ENCODE measurements at places on chromosomes 12 and 14.

GRCh38 chr14:75917946-75918335 lies 63.9 kb downstream of the TGFB3 start:
- no peaks in the 10 kb centered on the region for H3K27me3 ChIP-seq
- H3K27ac ChIP-seq, result no peak overlapping the region
- peaks cover 16% of the 10 kb centered on the region for H3K36me3 ChIP-seq
- no peak overlapping the region for H3K4me3 ChIP-seq
- no peak for DNase-seq
- H3K4me1 ChIP-seq, result peaks cover 19% of the 10 kb centered on the region

DNA sequence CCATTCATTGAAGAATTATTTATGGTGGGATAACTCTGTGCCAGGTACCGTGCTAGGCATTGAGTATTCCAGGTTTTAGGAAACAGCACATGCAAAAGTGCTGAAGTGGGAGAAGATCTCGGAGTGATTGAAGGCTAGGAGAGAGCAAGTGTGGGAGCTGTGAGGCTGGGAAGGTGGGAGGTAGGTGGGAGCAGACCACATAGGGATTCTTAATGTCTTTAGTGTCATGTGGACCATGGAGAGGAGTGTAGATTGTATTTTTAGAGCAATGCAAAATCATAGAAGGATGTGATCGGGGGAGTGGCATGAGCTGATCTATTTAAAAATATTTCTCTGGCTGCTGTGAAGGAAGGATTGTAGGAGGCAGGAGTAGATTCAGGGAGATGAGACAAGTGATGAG lies 5.4 kb downstream of the PTPN11 start:
- no peak for DNase-seq
- peaks cover 24% of the 10 kb centered on the region for H3K4me1 ChIP-seq
- H3K27ac ChIP-seq, result peak overlapping the region; percentile 8
- no peak overlapping the region for H3K4me3 ChIP-seq
- H3K36me3 ChIP-seq, result no peaks in the 10 kb centered on the region

GRCh38 chr12:129071362-129071761 lies 218.1 kb downstream of the GLT1D1 start:
- no peak overlapping the region for H3K27ac ChIP-seq
- no peak overlapping the region for H3K4me3 ChIP-seq
- no peaks in the 10 kb centered on the region for H3K4me1 ChIP-seq
- H3K27me3 ChIP-seq, result peaks cover 22% of the 10 kb centered on the region

DNA sequence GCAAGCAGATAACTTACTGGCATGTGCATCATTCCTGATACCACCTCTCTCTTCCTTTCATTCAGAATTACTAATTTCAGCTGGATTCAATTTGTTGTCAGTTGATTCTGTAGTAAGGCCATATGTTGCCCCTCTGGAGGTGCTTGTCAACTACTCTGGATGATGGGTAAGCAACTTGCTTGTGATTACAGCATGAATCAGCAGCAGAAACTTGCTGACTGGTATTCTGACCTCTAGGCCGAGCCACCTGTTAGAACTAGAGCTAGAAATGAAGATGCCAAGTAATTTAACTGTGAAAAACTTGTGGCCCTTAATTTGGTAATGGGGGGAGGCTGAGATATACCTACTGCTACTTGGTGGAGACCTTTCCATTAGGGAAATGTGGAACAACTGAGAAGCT lies 5.1 kb downstream of the RNF10 start:
- H3K27me3 ChIP-seq, result no peaks in the 10 kb centered on the region
- peaks cover 47% of the 10 kb centered on the region for H3K4me1 ChIP-seq
- H3K36me3 ChIP-seq, result peaks cover 3% of the 10 kb centered on the region

DNA sequence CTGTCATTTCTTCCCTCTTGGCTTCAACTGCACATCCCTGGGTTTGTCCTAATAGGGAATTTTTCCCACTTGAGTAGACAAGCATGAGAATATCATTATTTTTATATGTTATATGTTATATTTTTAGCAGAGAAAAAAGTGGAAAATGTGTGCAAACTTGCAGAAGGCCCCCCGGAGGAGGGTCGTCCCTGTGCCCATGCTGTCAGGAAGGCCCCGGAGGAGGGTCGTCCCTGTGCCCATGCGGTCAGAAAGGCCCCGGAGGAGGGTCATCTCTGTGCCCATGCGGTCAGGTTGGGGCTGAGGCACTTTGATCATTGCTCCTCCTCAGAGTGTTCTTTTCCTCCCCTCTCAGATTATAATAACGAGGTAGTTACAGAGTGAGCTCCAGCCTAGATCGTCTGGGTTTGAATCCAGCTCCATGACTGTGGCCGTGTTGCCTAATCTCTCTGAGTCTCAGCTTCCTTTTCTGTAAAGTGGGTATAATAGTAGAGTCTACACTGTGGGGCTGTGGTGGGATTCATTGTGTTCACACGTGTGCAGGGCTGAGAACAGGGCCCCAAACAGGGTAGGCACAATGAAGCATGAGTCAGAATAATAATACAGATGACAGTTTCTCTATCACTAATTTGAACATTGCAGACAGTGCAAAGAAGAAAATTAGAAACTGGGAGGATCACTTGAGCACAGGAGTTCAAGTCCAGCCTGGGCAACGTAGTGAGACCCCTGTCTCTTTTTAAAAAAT lies 33.4 kb downstream of the ELK3 start:
- H3K27me3 ChIP-seq, result no peaks in the 10 kb centered on the region
- DNase-seq, result no peak
- H3K4me3 ChIP-seq, result no peak overlapping the region
- peaks cover 26% of the 10 kb centered on the region for H3K4me1 ChIP-seq

DNA sequence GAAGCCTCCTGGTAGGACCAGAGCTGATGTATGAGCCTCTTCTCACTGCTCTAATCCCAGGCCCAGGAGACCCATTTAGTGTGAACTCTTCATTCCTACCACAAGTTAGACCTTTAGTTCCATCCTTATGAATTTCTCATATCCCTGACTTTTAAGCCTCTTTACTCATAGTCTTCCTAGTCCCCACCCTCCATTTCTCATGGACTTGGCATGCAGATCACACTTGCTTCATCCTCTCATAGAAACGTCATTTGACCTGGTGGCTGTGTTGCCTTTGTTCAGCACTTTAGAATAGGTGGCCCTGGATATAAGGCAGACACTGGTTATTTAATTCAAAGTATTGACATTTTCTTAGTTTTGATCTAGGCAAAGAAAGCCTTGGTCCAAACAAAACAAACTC lies 99.5 kb downstream of the SLC16A7 start:
- H3K4me1 ChIP-seq, result peaks cover 4% of the 10 kb centered on the region
- no peak overlapping the region for H3K27ac ChIP-seq
- no peak for DNase-seq
- no peaks in the 10 kb centered on the region for H3K27me3 ChIP-seq

GRCh38 chr14:25032092-25032784 lies 17.7 kb downstream of the STXBP6 start:
- H3K4me3 ChIP-seq, result no peak overlapping the region
- DNase-seq, result no peak

DNA sequence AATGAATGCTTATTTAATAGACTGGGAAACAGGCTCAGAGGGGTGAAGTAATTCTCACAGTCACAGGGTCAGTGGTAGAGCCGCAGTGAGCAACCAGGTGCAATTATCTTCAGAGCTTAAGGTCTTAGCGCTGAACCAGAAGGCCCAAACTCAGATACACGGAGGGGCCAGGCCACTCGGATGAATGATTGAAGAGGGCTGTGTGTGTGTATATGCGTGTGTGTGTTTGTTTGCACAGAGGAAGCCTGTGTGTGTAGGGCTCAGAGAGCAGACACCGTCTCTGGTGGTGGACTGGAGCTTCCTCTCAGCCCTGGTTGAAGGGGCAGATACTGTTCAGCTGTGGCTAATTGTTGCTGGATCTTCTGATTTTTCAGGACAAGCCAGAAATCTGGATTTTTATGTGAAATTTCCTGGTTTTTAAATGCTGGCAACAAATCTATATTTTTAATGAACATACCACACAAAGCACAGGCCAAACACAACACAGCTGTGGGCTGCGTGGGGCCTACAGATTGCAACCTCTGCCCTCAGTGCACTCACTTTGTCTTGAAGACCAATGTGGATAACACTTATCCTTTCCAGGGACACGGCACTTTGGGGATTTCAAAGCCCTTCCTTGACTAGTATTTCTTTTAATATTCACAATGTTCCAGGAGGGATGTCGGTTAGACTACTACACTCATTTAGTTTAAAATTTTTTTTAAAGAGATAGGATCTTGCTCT lies 94.5 kb upstream of the NRXN3 start:
- no peak for DNase-seq

DNA sequence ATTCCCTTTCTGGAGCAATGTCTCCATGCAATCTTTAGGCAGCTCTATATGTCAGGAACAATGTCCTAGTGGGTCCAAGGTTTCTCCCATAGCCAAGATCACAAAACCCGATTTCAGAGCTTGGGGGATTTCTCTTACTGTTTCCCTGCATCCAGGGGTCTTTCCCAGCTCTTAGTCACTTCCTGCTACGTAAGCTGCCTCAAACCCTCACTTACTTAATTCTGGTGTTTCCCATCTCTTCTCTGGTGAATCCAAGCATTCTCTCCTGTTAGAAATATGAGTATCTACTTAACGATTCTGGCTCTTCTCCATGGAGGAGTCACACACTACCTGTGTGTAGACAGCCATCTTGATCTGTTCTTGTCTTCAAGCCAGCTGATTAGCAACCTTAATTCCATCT lies 80.0 kb downstream of the IFNG-AS1 start:
- peaks cover 8% of the 10 kb centered on the region for H3K36me3 ChIP-seq
- H3K27me3 ChIP-seq, result no peaks in the 10 kb centered on the region
- no peak overlapping the region for H3K27ac ChIP-seq
- no peak overlapping the region for H3K4me3 ChIP-seq
- DNase-seq, result no peak

- DNase-seq, result no peak
- no peaks in the 10 kb centered on the region for H3K36me3 ChIP-seq
- no peaks in the 10 kb centered on the region for H3K27me3 ChIP-seq
- no peak overlapping the region for H3K27ac ChIP-seq
- H3K4me3 ChIP-seq, result no peak overlapping the region
These were observed 531.2 kb upstream of the MGAT4C start for GRCh38 chr12:86787419-86787818.

GRCh38 chr12:113418213-113418879 lies 3.8 kb upstream of the SDSL start:
- no peak overlapping the region for H3K27ac ChIP-seq
- H3K4me3 ChIP-seq, result no peak overlapping the region
- H3K4me1 ChIP-seq, result peaks cover 11% of the 10 kb centered on the region

DNA sequence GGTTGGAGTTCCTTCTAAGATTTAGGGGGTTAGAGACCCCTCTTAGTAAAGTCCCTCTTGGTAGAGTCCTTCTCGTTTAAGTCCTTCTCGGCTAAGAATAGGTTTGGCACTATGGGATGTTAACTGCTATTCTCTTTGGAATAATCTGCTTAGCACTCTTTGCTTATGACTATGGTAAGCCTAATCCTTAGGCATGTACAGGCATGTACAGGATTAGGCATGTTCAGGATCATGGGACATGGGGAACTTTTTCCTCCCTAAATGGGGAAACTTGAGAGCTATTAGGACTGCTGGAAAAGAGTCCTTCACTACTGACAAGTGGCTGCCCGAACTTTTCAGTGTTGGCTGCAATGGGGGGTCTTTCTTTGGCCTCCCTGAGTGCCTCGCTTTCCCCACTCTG lies 193.3 kb downstream of the TMEM117 start:
- H3K36me3 ChIP-seq, result peaks cover 42% of the 10 kb centered on the region
- DNase-seq, result no peak
- H3K4me3 ChIP-seq, result no peak overlapping the region
- H3K27me3 ChIP-seq, result no peaks in the 10 kb centered on the region

- H3K27ac ChIP-seq, result peak overlapping the region; percentile 57
- H3K4me3 ChIP-seq, result peak overlapping the region; percentile 90
- peaks cover 37% of the 10 kb centered on the region for H3K4me1 ChIP-seq
- H3K36me3 ChIP-seq, result peaks cover 7% of the 10 kb centered on the region
- no peaks in the 10 kb centered on the region for H3K27me3 ChIP-seq
- no peak for DNase-seq
These were observed 2.6 kb downstream of the GDF11 start for GRCh38 chr12:55745361-55746173.

GRCh38 chr14:68726093-68726695 lies 66.7 kb downstream of the ZFP36L1 start:
- DNase-seq, result no peak
- H3K4me1 ChIP-seq, result peaks cover 41% of the 10 kb centered on the region
- no peak overlapping the region for H3K4me3 ChIP-seq
- H3K36me3 ChIP-seq, result no peaks in the 10 kb centered on the region

DNA sequence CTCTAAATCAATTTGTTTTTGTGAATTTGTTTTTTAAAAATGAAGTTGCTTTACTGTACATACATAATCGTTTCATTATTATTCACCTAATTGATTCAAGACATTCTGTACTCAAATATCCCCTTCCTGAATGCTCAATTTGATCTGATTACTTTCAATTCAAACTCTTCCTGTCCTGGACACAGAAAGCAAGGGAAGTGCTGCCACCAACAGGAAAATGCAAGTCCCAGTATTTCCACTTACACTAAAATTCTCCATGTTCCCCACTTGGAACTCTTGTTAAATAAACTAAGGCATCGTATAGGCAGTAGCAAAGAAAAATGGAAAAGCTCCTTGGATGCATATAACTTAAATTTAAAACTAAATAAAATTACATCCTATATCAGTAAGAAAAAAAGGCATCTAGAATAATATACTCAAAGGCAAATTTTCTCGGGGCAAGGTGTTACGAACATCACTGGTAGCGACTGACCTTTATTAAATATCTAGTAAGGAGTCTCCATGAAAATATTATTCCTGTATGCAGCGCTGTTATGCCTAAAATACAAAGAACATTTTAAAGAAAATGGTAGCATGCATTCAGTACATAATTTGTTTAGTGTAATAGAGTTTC lies 72.0 kb upstream of the DBX2 start:
- DNase-seq, result no peak
- no peak overlapping the region for H3K4me3 ChIP-seq
- H3K27me3 ChIP-seq, result peaks cover 24% of the 10 kb centered on the region
- H3K4me1 ChIP-seq, result no peaks in the 10 kb centered on the region
- H3K36me3 ChIP-seq, result no peaks in the 10 kb centered on the region
- H3K27ac ChIP-seq, result no peak overlapping the region

DNA sequence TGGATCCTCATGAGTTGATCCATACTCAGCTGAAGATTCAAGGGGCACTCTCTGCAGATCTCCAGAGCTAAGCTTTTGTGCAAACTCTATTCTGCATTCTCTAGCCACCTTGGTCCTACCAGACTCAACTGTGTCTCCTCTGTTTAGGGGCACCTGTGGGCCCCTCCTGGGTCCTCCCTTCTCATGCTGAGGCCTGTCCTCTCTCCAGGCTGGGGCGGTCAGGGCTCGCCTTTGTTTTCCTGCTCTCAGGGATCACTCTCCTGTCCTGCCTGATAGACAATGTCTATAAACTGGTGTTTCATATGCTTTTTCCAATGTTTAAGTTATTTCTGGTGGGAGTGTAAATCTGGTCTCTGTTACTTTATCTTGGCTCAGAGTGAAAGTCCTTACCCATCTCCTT lies 11.6 kb upstream of the KIF26A start:
- H3K4me3 ChIP-seq, result no peak overlapping the region
- H3K27me3 ChIP-seq, result peaks cover 25% of the 10 kb centered on the region
- DNase-seq, result no peak
- no peak overlapping the region for H3K27ac ChIP-seq
- H3K4me1 ChIP-seq, result no peaks in the 10 kb centered on the region

GRCh38 chr12:64895526-64895925 lies 71.1 kb downstream of the TBC1D30 start:
- DNase-seq, result no peak
- no peak overlapping the region for H3K4me3 ChIP-seq
- H3K4me1 ChIP-seq, result peaks cover 8% of the 10 kb centered on the region
- peaks cover 3% of the 10 kb centered on the region for H3K36me3 ChIP-seq
- H3K27me3 ChIP-seq, result no peaks in the 10 kb centered on the region
